GM20000 (cell line): ENCODE measurements at places on chromosomes 5 and 9.
A peak's percentile ranks its signal among the peaks of the same experiment; 100 is the strongest.

- no peak for DNase-seq
These were observed 156.4 kb upstream of the ADRA1B start for GRCh38 chr5:159759791-159760290.

DNA sequence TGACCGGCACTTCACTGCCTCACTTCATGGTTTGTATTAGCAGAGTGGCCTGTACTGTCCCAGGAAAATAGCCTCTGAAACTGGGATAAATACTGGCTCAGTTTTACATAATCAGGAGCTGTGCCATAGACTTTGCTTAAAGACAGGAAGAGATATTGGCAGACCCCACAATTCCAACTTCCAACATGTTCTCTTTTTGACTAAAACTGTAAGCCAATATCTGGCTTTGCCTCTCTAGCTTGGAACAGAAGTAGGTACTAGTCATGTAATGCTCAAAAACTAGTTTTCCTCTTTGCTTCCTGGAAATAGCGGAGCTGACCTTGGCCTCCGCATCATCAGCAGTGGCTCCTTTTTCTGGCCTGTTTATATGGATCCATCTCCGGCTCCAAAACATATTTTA is 276.9 kb downstream of the CDH9 start:
- no peak for DNase-seq

DNA sequence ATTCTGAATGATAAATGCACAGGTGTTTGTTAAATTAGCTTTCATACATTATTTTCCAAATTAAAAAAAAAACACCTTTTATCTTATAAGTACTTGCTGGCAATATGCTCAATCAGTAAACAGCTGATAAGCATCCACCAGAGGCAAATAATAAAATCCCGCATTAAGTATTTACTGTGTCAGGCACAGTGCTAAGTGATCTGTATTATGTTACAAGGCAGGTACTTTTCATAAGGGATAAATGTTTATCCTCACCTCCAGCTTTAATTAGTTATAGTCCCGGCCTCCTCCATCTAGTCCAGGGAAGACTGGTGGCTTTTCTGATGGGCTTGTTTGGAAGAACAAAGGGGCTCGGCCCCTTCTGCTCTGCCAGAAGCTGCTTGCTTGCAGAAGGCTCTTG is 40.1 kb downstream of the PFDN1 start:
- DNase-seq, result no peak

DNA sequence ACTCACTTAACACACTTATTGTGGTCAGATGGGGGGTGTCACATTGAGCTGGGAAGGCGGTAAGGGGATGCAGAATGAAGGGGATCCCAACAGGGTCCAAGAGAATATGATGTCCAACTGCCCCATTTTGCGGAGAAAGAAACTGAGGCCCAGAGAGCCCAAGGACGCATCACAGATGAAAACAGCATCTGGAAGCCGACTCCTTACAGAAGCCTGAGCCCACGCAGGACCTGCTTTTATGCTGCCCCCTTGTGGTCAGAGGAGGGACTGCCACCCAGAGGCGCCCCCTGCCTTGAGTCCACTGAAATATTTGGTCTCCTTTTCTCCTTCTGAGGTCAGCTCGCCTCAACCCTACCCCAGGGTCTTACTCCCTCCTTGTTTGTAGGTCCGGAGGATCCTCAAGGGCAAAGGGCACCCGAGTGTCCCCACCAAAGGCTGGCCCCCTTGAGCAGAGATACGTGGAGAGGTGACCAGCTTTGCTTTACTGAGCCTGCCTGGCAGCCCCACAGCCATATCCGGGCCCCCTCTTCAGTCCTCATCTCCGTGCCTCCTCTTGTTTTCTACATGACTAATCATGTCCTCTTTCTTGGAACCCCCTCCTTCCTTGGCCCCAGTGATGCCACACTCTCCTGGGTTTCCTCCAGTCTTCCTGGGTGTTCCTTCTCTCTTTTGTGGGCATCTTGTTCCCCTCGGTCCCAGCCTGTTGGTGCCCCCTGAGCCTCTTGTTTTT is 30.0 kb upstream of the TTLL11 start:
- DNase-seq, result peak; percentile 85

DNA sequence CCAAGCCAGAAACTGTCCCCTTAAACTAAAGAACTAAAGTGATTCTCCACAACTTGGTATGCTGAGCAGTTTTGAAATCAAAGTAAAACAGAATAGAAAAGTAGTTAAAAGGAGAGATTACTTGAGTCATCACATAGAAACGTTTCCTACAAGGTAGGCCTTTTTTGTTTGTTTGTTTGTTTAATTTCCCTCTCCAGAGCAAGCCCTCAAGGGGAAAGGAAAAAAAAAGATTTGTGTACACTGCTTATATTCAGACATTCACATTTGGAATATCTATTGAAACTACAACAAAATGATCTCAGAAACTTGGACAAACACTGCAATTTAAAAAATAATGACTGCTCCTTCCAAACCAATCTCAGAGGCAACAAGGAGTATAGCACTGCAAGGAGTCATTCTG is 304.7 kb upstream of the NREP start:
- no peak for DNase-seq

DNA sequence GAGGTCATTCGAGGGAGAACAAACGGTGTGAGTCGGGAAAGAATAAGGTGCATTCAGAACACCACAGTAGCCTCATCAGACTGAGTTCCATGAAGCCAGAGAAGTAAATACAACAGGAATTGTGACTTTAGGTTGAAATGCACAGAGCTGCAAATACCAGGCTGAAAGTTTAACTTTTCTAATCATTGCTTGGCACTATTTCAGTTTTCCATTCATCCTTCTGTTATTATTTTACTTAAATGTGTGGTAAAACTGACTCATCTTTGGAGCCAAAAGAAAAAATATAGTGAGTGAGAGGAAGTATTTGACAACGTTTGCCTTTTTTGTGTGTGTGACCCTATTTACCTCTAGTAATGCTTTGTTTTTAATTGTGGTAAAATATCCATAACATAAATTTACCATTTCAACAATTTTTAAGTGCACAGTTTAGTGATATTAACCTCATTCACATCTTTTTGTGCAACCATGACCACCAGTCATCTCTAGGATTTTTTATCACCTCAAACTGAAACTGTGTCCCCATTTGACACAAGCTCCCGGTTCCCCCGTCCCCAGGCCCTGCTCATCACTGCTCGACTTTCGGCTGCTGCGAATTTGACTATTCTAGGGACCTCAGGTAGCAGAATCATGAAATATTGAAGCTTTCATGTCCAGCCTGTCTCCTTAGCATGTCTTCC is 166.8 kb downstream of the HSD17B3 start:
- DNase-seq, result no peak

DNA sequence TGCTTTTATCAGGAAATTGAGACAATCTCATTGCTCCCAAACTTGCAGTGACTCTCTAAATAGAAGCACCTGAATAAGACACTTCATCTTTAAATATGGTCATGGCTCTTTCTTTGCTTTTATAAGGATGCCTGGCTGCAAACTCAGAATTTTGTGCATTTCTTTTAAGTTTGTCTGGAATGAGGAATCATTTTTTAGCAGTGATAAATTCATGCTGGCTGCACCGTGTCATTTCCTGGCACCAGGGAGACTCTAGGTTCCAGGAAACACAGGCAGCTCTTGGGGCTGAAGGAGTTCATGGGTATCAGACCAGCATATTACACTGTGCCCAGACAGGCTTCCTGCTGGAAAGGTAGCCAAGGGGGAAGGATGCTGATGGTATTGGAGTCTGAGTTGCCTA is 109.9 kb downstream of the NUDT12 start:
- DNase-seq, result no peak

DNA sequence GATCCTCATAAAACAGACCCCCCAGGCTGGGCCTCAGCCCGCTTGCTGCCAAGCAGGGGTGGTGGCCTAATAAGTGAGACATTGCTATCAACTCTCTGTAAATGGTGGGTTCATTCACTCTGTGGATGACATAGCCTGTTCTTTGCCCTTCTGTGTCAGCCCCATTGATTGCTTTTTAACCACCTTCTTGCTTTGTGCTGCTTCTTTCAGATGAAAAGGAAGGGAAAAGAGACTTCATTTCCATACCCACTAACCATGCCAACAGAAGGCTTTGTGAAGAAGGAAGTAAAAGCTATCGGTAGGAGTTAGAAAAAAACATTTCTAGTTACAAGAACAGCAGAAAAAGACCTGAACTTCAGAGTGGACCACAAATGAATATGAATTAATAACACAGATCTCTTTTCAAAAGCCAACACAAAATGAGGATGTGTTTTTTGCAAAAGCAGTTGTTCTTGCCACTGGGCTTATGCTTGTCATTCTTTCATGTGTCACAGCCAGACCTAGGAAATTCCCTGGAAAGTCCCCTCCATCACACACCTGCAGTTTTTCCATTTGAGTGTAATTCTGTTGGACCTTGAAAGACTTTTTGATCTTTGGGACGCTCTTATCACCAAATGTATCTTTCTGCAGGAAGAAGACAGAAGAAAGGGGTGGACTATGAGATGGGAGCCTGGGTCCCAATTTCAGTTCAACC is 507.7 kb downstream of the CCDC171 start:
- peak; percentile 20 for DNase-seq

DNA sequence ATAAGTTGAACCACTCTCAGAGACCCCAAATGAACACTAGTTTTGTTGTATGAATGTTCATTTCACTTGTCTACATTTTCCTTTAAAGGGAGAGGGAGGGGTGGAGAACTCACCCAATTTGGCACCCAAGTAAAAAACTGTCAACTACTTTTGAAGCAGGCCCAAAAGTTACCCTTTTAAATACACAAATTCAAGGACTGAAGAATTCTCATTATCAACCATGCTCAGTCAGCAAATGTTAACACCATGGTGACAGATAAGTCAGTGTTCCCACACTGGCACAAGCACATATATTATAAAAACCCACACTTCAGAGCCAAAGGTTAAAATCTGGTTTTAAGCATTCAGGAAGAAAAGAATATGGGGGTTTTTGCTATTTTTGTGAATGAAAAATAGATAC is 31.6 kb downstream of the CSNK1A1 start:
- DNase-seq, result no peak

GRCh38 chr5:142529626-142530278 is 156.1 kb downstream of the FGF1 start:
- DNase-seq, result no peak

- DNase-seq, result peak; percentile 60
These were observed 4.9 kb upstream of the ROR2 start for GRCh38 chr9:91954841-91955471.

DNA sequence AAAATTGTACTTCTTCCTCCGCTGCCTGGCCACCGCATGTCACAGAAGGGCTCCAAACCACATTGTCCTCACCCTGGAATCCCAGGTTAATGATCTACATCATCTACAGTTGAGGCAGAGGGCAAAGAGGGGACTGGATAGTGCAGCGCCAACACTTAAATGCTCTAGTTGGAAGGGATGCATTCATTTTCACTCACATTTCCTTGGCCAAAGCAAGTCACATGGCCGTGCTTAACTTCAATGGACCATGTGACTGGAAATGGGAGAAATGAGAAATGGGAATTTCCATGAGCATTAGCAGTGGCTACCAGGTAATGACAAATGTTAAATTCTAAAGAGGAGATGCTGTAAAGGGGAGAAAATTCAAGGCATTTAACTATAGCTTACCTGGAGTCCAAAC is 13.3 kb upstream of the GNAQ start:
- DNase-seq, result no peak

DNA sequence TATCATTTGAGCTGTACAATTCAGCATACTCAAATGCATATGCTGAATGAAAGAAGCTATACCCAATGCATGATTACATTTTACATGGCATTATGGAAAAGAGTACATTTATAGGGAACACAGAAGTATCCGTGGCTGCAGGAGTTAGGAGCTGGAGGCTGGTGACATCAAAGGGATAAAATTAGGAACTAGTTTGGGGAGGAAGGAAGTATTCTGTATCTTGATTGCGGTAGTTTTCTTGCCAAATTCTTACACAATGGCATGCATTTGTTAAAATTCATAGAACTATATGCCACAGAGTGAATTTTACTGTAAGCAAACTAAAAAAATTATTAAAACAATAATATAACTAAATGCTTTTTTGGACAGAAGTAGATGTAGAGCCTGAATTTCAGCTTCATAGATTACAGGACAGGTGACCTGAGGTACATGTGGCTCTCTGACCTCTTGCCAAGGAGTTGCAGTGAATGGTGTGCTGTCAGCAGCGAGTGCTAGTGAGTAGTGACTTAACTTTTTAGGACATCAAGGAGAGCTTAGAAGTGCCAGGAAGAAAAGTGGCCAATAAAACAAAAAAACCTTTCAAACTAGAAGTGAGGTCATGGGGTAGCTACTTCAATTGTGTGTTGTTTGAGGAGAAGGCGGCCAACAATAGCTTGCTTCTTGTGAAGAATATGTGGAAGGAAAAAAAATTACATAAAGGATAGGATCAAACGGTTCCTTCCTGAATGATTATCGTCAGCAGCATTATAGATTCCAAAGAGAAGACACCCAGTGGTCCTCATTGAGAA is 514.9 kb upstream of the CLINT1 start:
- DNase-seq, result no peak

- DNase-seq, result no peak
These were observed 110.6 kb upstream of the GDNF start for GRCh38 chr5:37950436-37950835.

DNA sequence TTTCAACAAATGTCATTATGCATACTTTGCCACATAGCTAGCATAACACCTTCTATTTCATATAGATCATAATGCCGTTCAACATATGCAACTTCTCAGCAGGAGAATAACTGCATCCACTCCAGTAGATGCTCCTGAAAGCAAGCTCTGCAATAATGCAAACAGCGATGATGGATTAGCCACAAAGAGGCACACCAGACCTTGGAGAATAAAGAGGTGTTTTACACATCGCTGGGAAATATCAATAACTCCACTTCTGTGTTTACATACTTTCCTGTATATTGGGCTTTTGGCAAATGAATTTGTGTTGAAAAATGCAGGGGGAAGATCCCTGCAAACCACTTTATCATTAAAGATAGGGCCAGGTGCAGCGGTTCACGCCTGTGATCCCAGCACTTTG is 271.5 kb upstream of the PANK3 start:
- no peak for DNase-seq

- no peak for DNase-seq
These were observed 40.6 kb upstream of the CPLX2 start for GRCh38 chr5:175830586-175831300.

GRCh38 chr9:71984403-71984802 is 73.0 kb downstream of the C9orf85 start:
- no peak for DNase-seq

DNA sequence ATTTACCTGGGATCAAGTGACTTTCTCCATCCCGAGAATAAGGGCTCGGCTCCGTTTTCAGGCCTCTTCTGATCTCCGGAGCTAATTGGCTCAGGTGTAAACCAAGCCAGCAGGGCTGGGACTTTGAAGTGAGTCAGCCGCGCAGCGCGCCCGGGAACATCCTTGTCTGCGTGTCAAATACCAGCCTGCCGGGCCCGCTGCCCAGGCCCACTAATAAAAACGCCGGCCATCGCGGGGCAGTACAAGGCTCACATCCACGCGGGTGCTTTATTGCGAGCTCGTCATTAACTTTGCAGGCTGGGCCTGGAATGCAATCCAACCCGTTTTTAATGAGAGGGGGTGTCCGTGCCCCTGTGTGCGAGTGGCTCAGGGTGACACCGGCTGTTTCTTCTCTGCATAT is 416.8 kb downstream of the IRX2 start:
- DNase-seq, result no peak

- no peak for DNase-seq
These were observed 94.6 kb downstream of the KDM4C start for GRCh38 chr9:6852243-6852963.

GRCh38 chr9:138049085-138049778 is 171.7 kb downstream of the CACNA1B start:
- no peak for DNase-seq
